Stromal cell of bone marrow (primary cell): ENCODE measurements at places on chromosomes 6 and 20.

GRCh38 chr6:124869416-124869815 is 92.8 kb upstream of the RNF217 start:
- DNase-seq: peak; percentile 68

DNA sequence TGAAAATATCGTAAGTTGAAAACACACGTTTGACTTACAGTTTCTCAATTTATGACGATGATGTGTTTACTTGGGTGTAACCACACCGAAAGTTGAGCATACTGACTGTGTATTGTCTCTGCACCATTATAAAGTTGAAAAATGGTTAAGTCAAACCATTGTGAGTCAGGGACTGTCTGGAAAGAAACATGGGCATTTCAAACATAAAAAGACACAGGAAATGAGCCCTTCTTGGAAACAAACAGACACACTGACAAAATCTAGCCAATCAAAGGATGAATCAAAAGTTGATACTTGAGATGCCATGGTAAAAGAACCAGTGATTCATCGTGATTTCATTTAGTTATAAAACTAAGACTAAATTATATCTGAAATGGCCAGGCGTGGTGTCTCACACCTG is 5.3 kb downstream of the POPDC3 start:
- DNase-seq: peak; percentile 38

DNA sequence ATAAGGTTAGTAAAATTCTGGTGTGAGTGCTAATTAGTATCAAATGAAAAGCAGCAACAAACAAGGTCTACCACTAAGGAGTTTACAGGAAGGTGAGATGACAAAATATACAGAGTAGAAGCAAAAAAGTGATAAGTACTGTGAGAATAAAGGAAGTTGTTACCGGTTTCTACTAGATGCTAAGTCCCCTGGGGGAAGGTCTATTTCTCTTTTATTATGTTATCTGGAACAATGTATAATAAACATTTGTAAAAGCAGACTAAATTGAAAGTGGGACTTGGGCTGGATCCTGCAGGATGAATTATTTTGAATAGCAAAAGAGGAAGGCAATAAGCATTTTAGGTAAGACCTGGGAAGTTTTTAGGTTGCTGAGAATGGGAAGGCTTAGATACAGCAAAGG is 158.7 kb upstream of the SLC22A16 start:
- no peak for DNase-seq

- DNase-seq: no peak
Observed at GRCh38 chr20:21339499-21339898, 36.4 kb downstream of the XRN2 start.

GRCh38 chr6:34237722-34238584 is 1.3 kb downstream of the HMGA1 start:
- no peak for DNase-seq

GRCh38 chr6:17709476-17709875 is 2.8 kb upstream of the NUP153 start:
- DNase-seq: no peak

GRCh38 chr20:33578510-33578909 is 83.6 kb upstream of the C20orf144 start:
- peak; percentile 48 for DNase-seq

DNA sequence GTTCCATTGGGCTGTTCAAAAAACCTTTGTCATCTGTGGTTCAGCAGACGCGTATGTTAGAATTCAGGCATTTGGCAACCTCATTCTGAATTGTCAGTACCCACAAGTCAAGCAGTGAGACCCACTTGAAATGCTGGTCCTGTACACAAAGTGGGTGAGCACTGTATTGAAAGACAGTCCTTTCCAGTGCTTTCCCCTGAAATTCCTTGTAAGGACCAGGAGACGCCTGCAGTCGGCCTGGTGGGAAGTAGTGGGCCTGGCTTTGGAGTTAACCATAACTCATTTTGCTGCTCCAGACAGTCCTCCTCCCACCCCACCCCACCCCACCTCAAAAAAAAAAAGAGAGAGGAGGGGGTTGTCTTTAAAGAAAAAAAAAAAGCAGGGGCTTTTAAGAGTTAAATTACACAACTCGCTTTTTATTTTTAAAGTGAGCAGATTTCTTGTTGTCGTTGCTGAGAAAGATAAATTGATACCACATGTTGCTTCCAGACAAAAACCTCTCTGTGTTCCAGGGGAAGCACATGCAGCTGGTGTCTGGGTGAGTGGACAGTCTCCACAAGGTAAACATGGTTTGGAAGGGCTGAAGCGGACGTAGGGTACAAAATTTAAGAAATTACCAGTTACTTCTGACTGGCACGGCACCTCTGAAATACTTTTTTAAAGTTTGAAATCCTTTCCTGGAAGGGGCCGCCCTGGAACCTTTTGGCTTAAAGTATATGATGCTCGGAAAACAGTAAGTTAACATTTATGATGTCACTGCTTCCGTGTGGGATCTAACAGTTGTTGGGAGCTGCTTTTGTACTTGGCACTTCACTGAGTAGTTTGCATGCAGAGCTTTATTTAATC is 95.3 kb downstream of the FOXO3 start:
- peak; percentile 47 for DNase-seq

DNA sequence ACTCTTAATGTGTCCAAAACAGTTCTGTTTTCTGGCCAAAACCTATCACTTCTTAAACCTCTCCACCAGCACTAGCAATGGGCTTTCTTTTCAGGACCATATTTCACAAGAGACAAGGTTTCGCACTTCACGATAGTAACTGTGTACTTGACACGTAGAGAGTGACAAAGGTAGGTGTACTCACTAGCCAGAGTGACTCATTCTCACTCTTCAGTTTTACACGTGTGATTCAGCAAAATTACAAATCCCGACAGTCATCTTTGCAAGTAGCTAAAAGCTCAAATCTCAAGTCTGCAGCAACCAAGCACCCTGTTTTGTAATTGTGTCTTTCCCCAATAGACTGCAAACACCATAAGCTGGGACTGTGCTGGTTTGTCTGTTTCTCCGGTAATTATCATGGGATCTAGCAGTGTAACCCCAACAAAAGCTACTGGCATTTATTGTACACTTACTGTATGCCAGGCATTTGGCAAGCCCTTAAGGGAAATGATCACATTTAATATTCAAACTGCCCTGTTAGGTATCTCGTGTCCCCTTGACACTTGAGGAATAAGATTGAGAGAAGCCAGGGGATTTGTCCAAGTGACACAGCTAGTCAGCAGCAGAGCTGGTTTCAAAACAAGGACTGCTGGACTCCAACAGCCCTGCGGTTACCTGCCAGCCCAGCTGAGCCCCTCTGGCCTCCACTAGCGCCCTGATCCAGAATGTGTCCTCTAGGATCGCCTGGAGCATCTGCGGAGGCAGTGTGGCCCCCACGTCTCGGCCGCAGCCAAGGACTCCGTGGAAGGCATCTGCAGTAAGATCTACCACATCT is 9.9 kb downstream of the PCIF1 start:
- DNase-seq: no peak

- DNase-seq: peak; percentile 54
Observed at GRCh38 chr20:9407805-9408421, 106.5 kb upstream of the LAMP5 start.

DNA sequence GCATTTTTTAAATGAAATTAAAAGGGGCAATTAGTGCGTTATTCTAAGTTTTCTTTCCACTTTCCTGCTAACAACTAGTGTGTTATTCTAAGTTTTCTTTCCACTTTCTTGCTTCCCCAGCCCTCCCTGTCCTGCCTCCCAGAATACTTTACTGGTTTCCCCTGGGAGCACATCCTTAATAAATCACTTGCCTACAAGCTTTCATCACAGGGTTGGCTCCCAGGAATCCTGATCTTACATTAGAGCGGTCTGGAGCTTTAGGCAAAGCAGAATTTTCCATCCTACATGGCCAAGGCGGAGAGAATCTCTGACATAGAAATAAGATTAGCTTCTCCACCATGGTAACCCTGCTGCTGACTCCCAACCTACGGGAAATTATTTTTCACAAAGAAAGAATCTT is 150.4 kb downstream of the BFSP1 start:
- DNase-seq: no peak

DNA sequence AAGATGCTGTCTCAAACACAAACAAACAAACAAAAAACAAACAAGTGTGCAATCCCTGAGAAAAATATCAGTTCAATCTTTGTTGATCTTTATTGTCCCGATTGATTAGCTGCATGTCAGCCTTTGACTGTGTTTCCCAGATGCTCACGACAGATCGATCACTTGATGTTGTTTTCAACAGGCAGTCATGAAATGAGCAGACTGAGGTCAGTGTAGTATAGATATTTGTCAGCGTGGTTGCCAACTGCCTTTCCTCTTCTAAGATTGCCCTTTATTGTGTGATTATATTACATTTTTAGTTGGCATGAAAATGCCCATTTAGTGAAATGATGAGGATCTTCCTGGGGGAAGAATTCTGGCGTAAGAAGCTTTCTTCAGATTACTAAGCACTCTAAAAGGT is 25.6 kb downstream of the UTRN start:
- no peak for DNase-seq

DNA sequence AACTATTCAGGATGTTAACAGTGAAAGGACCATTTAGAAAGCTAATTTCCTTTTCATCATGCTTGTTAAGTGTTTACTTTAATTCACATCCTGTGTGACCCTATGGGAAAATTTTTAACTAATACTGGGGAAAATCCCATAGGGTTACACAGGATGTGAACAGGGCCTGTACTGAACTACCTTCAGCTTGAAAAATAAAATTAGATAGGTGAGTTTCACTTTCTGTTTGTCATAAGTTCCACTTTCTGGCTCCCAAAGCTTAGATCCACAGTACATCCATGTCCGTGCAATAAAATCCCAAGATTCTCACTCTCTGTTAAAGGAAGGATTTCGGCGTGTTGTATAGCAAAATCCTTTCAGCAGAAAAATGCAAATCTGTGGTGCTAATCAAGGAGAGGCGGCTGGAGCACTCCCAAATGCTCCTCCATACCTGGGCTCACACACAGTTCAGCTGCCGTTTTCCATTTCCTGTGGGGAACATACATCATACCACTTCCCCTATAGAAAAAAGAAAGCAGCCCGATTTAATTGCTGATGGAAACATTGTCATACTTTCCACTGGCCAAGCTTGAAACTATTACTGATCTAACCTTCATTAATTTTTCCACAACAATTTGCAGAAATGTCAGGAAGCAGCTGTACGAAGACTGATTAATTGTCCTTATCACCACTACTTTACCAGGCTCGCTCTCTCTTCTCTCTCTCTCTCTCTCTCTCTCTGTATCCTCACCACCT is 125.2 kb downstream of the HIVEP2 start:
- no peak for DNase-seq

DNA sequence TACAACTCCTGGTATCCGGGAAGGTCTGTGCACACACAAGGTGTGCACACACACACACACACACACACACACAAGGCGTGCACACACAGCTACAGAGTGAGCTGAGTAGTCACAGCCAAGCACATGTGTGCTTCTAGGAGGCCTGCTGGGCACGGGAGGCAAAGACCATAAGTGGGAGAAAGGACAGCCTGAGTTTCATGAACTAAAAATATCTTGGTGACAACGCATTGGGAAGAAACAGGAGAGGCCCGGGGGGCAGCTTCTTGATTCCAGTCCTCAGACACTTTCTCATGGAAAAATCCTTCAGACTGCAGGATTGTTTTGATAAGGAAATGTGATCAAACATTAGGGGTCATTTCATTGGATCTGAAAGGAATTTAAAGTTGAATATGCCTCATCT is 2.6 kb downstream of the TRAF3IP2 start:
- peak; percentile 86 for DNase-seq

DNA sequence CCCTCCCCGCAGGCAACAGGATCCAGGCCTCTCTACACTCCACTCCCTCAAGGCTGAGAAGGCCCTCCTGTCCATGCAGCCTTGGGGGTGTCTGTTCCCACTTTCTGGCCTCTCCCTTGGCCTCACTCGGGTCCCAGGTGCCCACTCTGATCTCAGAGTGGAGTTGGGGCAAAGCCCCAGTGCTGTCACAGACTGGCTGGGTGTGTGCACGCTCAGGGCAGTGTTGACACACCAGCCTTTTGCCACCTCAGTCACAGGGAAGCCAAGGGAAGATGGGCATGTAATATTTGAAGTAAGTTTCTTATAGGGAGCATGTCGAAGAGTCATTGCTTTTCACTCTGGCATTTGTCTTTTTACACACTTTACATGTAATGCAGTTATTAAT is 44.9 kb downstream of the HLA-DRA start:
- DNase-seq: no peak

DNA sequence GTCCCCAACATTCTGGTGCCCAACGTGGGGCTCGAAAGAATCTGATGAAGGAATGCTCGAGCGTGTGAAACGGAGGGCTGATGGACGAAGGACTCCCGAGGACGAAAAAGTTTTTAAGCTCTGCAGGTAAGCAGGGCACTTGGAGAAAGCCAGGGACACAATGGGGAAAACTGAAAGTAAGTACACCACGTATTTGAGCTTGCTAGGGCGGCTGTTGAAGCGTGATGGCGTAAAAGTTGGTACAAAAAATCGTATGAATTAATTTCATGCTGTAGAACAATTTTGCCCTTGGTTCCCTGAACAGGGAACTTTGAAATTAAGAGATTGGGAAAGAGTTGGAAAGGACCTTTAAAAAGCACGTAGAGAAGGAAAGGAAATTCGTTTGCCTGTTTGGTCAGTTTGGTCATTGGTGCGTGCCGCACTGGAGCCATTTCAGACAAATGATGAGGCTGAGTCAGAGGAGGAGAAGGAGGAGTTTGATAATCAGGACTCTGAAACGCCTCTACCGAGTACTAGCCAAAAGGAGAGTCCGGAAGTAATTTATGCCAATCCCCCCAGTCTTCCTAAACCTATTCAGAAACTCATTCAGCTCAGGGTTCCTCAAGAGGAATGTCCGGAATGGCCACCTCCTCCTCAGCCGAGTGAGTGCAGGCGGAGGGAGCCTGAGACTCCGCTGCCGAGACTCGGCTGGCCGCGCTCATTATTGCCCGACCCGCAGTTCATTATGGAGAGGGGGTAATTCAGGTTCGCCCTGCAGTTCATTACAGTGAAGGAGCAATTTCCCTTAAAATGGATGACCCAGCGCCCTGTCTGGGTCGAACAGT is 59.2 kb upstream of the PRSS16 start:
- peak; percentile 73 for DNase-seq

DNA sequence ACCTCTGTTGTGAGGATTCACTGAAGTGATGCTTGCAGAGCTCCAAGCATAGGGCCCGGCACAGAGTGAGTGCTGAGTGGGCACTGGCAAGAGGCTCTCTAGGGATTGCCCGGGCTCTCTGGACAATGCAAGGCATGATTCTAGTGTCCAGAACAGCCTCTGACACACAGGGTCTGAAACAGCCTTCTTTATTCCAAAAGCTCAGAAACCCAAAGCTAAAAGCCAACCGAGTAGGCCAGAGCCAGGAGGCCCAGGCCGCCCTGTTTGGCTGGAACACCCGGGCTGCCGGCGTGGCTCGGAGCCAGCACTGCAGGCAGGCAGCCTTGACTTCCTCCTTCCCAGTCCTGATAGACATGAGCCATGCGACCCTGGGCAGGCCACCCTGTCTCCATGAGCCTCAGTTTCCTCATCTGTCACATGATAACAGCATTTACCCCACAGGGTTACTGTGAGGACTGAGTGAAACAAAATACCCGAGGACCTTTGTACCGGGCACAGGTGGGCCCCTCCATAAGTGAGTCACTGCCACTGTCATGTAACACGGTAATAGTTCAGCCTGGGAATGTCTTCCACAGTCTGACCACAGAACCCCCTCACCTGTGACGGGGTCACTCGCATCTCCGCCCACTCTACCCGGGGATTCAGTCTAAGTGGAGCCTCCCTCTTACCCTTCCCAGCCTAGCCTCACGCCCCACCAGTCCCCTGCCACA is 51.5 kb downstream of the PTPRT start:
- no peak for DNase-seq

- no peak for DNase-seq
Observed at GRCh38 chr6:86961455-86962200, 24.3 kb downstream of the HTR1E start.

GRCh38 chr6:15263780-15264374 is 18.0 kb downstream of the JARID2 start:
- DNase-seq: no peak
